ENCODE measurements at places on chromosomes 1 and 21.
A peak's percentile ranks its signal among the peaks of the same experiment; 100 is the strongest.

GRCh38 chr1:21307663-21308305 lies 17.5 kb upstream of the ECE1 start:
- no peak for DNase-seq

DNA sequence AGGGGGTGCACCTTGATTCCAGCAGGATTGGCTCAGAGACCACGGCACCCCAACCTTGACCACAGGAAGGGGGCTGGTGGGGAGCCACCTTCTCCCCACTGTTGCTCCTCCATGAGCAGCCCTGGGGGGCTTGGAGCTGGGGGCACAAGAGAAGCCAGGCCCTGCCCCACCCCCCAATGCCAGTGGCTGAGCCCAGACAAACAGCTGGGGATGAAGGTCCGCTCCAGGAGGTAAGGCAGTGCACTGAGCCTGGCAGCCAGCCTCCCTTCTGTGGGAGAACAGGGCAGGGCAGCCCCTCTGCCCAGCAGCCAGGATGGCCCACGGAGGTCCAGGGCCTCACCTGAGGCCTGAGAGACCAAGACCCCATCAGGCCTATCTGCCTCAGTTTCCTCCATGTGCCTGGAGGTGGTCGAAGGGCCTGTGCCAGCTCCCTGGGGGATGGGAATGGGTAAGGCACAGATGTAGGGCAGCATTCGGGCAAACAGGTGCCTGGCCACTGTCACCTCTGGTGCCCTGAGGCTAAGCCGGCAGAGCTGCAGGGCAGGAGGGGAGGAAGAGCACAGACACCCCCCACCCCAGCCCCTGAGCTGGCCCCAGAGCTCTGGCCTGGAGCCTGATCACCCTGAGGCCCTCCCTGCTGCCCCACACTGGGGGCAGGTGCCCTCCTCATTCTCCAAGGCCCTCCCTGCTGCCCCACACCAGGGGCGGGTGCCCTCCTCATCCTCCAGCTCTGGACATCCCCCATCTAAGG lies 7.1 kb downstream of the ITGB2 start:
- DNase-seq: no peak

GRCh38 chr1:25675729-25676476 lies 59.3 kb downstream of the MAN1C1 start:
- DNase-seq: no peak

DNA sequence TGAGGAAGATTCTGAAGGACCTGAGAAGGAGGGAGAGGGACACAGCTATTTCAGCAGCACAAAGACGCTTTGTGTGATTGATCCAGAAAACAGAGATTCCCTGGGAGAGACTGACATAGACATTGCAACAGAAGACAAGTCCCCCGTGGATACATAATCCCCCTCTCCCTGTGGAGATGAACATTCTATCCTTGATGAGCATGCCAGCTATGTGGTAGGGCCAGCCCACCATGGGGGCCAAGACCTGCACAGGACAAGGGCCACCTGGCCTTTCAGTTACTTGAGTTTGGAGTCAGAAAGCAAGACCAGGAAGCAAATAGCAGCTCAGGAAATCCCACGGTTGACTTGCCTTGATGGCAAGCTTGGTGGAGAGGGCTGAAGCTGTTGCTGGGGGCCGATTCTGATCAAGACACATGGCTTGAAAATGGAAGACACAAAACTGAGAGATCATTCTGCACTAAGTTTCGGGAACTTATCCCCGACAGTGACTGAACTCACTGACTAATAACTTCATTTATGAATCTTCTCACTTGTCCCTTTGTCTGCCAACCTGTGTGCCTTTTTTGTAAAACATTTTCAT lies 161.3 kb upstream of the SGIP1 start:
- DNase-seq: no peak

- DNase-seq: no peak
Measured at GRCh38 chr1:153210206-153210605, 7.0 kb downstream of the LELP1 start.

- no peak for DNase-seq
Measured at GRCh38 chr1:44911026-44911425, 68.0 kb upstream of the PTCH2 start.

GRCh38 chr1:109928591-109929111 lies 18.0 kb downstream of the CSF1 start:
- no peak for DNase-seq

- DNase-seq: peak; percentile 17
Measured at GRCh38 chr21:28754127-28754611, 238.5 kb downstream of the LTN1 start.

GRCh38 chr1:12472798-12473551 lies 145.0 kb downstream of the DHRS3 start:
- DNase-seq: no peak

- no peak for DNase-seq
Measured at GRCh38 chr1:82299656-82300055, 498.9 kb downstream of the ADGRL2 start.

GRCh38 chr1:118791094-118791691 lies 196.9 kb downstream of the TBX15 start:
- no peak for DNase-seq

DNA sequence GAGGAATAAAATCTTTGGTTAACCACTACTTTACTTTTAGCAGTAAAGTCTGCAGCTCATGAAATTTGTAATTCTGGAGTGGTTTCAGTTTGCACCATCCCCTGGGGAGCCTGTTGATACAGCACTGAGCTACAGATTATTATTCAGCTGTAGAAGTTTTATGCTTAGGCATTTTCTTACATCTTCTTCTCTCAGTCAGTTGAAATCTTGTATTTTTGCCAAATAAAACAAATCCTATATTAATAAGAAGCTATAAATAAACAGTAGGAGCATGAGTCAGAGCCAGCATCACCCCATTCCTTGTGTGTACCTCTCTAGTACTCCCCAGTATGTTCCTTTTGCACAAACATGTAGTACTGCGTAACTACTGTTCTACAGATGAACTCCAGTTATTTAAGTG lies 118.9 kb downstream of the ATF6 start:
- no peak for DNase-seq

DNA sequence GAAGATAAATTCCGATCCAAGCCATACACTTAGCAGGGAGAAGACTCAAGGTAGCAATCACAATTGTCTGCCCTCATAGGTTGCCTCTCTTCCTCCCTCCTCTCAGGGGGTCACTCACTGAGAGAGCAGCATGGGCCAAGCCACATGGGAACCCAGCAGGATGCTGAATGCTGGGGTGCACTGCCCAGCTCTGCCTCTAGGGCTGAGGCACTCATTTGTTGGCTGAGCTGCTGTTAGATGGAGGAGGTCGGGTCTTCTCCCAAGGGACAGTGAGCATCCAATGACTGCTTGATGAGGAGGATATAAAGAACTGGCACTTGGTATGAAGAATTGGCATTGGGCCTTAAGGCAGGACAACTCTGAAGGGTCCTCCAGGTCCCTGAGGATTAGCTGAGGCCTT lies 418.8 kb downstream of the SIPA1L2 start:
- no peak for DNase-seq

GRCh38 chr21:40151611-40152010 lies 284.4 kb downstream of the PCP4 start:
- DNase-seq: no peak

GRCh38 chr1:116515702-116516101 lies 55.1 kb downstream of the CD58 start:
- DNase-seq: no peak

GRCh38 chr1:203343956-203344754 lies 6.8 kb downstream of the FMOD start:
- no peak for DNase-seq

DNA sequence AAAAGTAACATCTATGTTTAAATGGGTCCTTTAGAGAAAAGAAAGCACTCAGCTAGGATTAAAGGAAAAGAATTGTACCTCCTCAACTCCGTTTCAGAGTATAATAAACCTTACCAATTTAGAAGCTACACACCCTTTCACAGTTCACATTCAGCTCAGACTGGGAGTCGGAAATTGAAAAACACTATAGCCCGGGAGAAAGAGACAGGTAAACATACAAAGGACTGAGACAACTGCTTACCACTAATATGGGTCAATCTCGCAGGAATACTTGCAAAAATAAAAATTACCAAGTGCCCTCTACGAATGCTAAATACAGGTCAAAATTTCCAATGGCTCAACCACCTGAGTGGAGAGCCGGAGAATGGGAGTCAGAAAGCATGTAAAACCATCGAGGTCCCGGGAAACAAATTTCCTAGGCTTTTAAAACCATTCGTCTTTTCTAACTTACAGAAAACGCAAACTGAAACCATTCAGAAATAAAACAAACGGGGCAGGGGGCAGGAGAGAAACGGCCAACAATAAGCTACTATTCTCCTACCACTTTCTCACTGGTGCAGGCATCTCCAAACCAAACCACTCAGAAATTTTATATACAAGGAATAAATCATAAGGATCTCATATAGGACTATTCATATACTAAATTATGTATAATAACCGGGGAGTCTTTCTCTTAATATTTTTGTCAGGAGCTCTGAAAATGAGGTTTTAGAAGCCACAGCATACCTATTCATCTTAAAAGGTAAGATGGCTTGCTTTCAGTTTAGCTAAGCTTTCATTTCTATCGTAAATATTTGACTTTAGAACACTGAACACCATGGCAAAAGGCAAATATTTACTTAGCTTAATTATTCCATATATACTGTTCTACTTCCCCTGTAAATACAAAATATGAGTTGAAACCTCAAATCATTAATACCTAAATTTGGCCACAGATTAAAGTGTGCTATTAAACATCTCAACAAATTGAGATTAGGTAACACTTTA lies 136.5 kb downstream of the RERE start:
- DNase-seq: no peak
